Fibroblast of skin of abdomen (primary cell): ENCODE measurements at places on chromosomes 4 and X.

GRCh38 chr4:28654618-28655017 is 1794.0 kb downstream of the STIM2 start:
- no peak for DNase-seq

GRCh38 chr4:165560941-165561340 is 182.1 kb downstream of the CPE start:
- DNase-seq, result no peak

GRCh38 chr4:5887361-5888221 is 5.3 kb downstream of the CRMP1 start:
- DNase-seq, result no peak

GRCh38 chrX:150767045-150767395 is 73.8 kb downstream of the MTMR1 start:
- no peak for DNase-seq

- DNase-seq, result peak; percentile 22
Observed at GRCh38 chr4:90419124-90419711, 292.0 kb downstream of the CCSER1 start.

- DNase-seq, result no peak
Observed at GRCh38 chr4:56183344-56183959, 203.8 kb downstream of the AASDH start.

DNA sequence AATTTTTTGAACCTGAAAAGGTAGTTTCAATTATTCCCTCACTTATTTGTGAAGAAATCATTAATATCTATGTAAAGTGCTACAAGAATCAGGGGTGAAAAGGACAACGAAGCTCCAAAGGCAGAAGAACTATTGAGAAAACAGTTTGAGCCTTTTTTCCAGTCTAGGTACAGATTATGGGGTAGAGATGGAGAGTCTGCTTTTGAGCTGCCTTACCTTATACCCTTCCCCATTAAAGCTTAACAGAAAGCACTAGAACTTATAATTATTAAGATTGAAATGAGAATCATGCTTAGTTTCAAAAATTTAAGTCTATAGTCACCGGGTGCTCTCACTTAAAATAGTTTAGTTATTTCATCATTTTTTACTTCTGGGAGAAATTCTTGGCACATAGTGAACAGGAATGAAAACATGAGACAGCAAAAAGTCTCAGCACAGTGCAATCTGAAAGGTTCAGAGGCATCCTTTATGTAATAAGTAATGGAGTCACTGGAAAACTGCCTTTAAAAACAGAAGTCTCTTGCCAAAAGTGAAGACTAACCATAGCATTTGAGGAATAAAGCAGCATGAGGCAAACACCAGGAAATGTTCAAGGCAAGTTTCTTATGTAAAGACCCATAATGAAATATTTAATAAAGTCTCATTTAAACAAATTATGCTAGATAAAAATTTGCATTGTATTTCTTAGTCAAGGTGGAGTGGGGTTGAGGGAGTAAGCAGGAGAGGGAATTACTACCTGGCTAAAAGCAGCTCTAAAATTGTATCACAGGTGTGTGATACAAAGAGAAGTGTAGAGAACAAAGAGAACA is 5.1 kb upstream of the DCLK2 start:
- DNase-seq, result peak; percentile 95

GRCh38 chrX:45447331-45447730 is 246.7 kb upstream of the DIPK2B start:
- no peak for DNase-seq

DNA sequence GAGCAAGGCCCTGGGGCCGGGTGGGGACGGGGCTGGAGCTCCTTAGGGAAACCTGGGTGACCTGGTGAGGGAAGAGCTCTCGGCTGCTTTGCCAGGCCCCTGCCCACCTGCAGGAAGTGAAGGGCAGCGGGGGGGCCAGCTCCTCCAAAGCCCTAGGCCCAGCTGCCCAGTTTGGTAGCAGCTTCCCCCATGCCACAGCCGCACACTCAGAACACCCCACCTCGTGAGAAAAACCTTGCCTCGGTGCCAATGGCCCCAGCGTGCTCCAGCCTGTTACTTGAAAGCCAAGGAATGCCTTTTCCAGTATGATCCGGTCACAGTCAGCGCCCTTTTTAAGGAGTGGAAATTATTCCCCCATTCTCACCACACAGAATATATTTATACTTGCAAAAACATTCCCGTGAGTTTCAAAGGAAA is 38.3 kb downstream of the ACOX3 start:
- no peak for DNase-seq

GRCh38 chr4:1830642-1831228 is 25.2 kb downstream of the LETM1 start:
- no peak for DNase-seq

DNA sequence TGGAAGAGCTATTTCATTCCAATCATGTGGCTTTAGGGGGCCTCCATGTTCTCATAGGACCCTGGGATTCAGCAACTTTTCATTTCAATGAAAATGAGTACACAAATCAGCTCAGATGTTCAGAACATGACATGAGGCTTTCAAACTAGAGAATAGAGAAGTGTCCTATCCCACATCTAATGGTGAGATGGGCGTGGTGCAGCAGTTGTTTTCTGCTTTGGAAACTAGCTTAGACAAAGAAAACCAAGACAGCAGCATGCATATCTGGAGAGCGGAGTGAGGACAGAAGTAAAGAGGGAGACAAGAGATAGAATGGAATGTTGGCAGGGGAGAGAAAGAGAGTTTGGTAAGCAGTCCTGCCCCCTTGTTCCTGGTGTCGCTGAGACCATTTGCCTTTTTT is 1009.1 kb upstream of the IGFBP7 start:
- no peak for DNase-seq

DNA sequence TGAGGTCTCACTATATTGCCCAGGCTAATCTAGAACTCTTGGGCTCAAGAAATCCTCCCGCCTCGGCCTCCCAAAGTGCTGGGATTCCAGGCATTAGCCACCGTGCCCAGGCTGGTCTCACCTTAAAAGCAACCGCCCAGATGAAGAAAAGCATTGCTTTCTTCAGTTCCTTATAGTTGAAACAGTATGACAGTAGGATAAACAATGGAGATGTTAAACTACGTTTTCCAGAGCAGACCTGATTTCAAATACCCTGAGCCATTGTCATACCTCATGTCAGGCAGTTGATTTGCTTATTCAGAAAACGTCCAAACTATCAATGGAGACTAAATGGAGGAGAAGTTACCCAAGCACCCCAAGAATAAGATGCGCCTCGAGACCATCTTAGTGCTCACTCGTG is 26.3 kb upstream of the TMEM131L start:
- no peak for DNase-seq

- no peak for DNase-seq
Observed at GRCh38 chrX:78748846-78749245, 1.3 kb downstream of the LPAR4 start.

GRCh38 chr4:168900080-168900479 is 110.0 kb downstream of the CBR4 start:
- DNase-seq, result no peak

DNA sequence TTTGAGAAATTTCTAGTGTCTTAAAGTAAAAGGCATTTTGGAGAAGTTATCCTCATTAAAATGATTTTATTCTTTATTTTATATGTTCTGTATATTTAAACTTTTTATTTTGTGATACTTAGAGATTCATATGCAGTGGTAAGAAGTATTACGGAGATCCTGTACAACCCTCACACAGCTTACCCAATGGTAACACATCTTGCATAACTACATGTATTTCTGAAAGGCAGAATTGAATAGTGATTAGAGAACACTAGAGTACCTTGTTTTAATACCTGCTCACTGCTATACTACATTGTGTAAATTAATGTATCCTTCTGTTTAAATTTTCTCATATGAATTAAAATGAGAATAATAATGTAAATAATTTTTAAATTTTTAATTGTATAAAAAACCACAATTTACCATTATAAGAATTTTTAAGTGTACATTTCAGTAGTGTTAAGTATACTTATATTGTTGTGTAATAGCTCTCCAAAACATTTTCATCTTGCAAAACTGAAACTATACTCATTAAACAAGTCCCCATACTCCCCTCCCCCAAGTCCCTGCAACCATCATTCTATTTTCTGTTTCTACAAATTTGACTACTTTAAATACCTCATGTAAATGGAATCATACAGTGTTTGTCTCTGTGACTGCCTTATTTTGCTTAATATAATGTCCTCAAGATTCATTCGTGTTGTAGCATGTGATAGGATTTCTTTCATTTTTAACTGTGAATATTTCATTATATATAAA is 45.4 kb downstream of the INTS12 start:
- no peak for DNase-seq

GRCh38 chrX:103518571-103518970 is 718 bp downstream of the RAB40A start:
- DNase-seq, result no peak

DNA sequence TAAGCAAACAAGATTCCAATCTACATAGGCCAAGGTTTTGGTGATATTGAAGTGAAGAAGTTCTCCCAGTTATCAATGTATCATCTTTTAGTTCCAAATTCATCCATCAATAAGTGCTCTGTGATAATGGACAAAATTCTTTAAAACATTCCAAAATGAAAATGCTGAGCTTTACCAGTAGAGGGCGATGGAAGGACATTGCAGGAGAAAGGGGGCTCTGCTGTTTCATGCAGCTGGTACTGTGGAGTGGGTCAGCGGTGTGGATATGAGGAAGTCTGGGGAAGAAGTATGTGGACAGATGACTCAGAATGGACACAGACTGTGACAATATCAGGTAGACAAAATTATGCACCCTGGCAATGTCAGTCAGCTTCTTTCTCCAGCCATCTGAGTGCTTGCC is 46.6 kb upstream of the HS6ST2 start:
- peak; percentile 4 for DNase-seq

GRCh38 chrX:142036116-142036515 is 132.4 kb downstream of the MAGEC1 start:
- DNase-seq, result peak; percentile 48

DNA sequence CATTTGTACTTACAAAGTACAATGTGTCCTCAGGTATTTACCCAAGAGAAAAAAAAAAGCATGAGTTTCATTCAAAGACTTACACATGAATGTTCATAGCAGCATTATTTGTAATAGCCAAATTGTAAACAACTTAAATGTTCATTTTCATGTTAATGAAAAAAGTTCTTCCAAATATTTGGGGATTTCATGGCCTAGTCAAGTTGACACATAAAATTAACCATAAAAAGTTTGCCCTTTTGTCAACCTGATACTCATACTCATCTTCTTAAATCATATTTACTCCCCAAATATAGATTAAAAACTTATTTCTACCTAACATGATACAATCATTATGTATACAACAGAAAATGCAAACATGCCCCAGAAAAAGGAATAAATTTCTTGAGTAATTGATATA is 112.5 kb upstream of the EMCN start:
- DNase-seq, result no peak

- no peak for DNase-seq
Observed at GRCh38 chrX:20727447-20727846, 460.7 kb upstream of the RPS6KA3 start.

DNA sequence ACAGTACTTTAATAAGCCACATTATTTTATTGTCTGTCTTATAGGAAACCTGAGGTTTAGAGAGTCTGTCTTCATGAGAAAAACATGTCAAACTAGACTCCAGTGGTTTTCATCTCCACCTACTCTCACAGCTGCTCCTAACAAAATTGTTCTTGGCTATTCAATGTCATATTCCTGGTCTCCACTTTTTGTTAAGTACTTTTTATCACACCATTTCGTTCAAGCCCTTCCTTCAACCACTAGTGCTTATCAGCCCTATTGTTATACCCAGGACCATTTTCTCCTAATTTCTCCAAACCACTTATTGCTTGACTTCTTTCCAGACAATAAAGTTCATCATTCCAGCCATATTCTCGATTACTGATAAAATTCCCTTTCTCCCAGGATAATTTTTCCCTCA is 1674.3 kb upstream of the AGA start:
- no peak for DNase-seq

DNA sequence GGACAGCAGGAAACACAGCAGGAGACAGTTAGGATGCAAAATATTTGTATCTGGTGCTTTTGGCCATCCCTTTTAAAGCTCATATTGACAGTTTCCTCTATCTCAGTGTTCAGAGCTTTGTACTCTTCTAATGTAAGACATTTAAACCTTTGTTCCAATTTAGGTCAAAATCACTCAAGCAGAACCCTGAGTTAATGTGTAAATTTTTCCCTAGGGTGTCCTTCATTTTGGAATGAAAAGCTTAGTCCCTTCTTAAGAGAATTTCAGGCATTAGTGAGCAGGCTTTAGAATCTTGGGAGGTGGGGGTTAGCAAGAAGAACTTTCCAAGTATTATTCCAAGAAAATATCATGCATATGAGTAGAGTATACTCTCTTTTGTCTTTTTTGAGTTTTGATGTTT is 188.7 kb downstream of the GBA3 start:
- DNase-seq, result no peak

DNA sequence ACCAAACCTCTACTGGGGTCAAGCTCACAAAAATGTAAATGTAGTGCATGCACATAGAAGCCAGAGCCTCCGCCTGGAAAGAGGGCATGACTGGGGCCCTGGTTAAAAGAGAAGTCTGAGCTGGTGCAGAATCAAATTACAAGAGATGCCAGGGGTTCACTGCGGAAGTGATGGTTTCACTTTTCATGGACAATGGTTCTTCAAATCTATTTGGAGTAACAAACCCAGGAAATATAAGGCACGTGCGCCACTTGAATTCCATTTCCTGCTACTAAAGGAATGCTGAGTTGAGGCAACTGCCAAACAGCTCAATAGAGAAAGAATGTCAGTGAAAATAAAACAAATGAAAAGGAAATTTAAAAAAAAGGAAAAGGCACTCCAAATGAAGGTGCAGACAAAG is 79.8 kb downstream of the FUNDC1 start:
- DNase-seq, result no peak

DNA sequence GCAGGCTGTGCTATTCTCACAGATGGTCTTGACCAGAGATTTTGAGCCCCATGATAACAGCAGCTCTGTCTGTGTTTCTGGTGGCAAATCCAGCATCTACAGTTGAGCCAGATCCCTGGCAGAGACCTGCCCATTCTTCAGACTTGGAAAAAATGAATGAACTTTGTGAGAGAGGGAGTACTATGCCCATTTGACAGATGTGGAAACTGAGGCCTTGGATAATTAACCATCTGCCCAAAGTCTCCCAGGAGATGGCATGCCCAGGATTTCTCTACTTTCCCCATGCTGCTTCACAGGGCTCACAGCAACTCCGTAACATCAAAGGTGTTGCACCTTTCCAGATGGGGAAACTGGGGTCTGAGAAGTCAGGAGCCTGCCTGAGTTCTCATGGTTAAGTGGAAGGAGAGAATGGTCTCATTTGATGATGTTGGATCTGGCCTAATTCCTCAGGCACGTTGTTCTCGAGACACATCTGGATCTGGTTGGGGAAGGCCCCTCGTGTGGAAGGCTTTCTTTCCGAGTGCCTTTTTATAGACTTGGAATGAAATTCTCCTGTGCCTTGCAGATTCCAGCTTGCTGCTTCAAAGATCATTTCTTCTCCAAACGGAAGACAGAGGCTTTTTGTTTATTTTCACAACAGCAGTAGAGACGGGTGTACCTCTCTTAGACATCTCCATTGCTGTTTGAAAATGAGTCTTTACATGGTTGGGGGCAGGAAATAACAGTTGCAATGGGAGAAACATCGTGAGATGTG is 73.3 kb upstream of the STX18 start:
- DNase-seq, result peak; percentile 74
